ENCODE measurements at places on chromosomes 3 and 15.

GRCh38 chr3:190436331-190436730 lies 13.4 kb downstream of the TMEM207 start:
- no peak for DNase-seq

- peak; percentile 90 for DNase-seq
Observed at GRCh38 chr3:50324351-50325112, 2.0 kb upstream of the HYAL2 start.

- DNase-seq = no peak
Observed at GRCh38 chr15:49556437-49556836, 64.2 kb downstream of the FAM227B start.

- DNase-seq = no peak
Observed at GRCh38 chr3:177300842-177301241, 103.6 kb upstream of the TBL1XR1 start.

DNA sequence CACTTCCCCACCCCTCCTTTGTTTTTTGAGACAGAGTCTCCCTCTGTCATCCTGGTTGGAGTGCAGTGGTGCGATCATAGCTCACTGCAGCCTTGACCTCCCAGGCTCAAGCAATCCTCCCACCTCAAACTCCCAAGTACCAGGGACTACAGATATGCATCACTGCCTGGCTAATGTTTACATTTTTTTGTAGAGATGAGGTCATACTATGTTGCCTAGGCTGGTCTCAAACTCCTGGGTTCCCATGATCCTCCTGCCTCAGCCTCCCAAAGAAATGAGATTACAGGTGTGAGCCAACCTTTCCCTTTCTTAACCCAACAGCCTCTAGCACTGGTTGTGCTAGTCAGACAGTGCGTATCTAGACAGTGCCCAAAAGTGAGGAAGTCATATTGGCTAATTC lies 6.4 kb upstream of the GATM start:
- DNase-seq = no peak

- DNase-seq = peak; percentile 18
Observed at GRCh38 chr3:151816091-151816604, 2.2 kb downstream of the AADAC start.

DNA sequence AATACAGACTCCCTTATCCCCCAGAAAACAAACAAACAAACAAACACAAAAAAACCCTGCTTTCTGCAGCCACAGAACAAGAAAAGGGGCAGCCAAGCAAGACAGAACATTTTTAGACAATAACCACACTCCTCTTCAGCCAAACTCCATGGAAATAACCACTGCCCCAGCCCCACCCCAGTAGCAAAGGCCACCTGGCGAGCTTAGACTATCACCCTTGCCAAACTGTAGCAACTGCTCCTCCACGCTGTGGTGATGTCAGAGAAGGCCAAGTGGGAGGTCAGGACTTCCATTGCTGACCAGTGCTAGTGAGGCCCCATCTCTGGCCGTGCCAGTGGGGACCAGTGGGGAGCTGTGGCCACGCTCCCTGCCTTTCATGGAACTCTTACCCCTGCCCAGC lies 60.3 kb upstream of the CHRNA7 start:
- no peak for DNase-seq

DNA sequence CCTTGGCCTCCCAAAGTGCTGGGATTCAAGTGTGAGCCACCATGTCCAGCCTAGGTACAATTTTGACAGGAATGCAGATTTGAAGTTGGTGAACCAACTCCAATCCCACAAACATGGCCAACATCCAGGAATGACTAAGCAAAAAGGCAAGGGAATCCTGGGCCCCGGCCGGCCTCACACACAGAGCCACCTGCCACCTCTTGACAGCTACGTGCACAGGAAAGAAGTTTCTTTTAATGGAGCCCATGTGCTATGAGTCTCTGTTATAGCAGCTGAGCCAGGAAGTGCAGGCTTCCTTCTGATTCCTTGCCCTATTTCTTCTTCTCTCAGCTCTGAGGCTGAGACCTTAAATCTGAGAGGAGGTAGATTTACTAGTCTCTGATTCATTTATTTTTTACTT lies 8.8 kb downstream of the TMEM40 start:
- DNase-seq = no peak

GRCh38 chr3:76410762-76411281 lies 625.5 kb upstream of the ZNF717 start:
- no peak for DNase-seq

DNA sequence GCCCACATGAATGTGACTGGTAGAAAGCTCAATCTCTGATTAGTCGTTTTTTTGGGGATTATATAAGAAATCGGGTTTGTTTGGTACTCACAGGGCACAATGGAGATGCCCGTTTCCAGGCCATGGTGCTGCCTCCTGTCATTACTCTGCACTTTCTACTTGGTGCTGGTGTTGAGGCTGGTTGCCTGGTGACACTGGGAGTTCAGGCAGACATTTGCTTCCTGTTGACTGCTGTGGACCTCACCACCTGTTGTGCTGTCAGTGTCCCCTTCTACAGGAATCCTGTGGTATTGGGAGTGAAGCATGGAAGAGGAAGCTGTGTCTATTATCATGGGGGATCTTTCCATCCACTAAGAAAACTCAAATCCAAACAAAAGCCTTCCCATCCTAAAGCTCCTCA lies 227.2 kb upstream of the TBL1XR1 start:
- no peak for DNase-seq

- no peak for DNase-seq
Observed at GRCh38 chr3:24608701-24609390, 114.2 kb upstream of the THRB start.

Data from HuH-7.5 (cell line).